Endodermal cell (in vitro differentiated cells): ENCODE measurements at places on chromosomes 6 and 20. TPM values are rescaled to one million over a fixed set of nuclear protein-coding genes. Genes with fewer than 3 reads are reported as not detected.
A peak's percentile ranks its signal among the peaks of the same experiment; 100 is the strongest.

GRCh38 chr6:20640181-20640580 lies 105.9 kb downstream of the CDKAL1 start:
- no peaks in the 10 kb centered on the region for H3K4me1 ChIP-seq
- DNase-seq = no peak
- H3K27me3 ChIP-seq = no peaks in the 10 kb centered on the region
- H3K36me3 ChIP-seq = no peaks in the 10 kb centered on the region
- H3K4me3 ChIP-seq = no peak overlapping the region
- peak overlapping the region; percentile 40 for H3K27ac ChIP-seq

GRCh38 chr20:4937407-4938319 lies 63.6 kb downstream of the SLC23A2 start:
- no peak for DNase-seq
- H3K4me3 ChIP-seq = no peak overlapping the region
- H3K27me3 ChIP-seq = no peaks in the 10 kb centered on the region
- H3K36me3 ChIP-seq = no peaks in the 10 kb centered on the region
- H3K4me1 ChIP-seq = no peaks in the 10 kb centered on the region
- no peak overlapping the region for H3K27ac ChIP-seq

GRCh38 chr6:25094726-25095125 lies 159.0 kb upstream of the RIPOR2 start:
- H3K36me3 ChIP-seq = no peaks in the 10 kb centered on the region
- H3K4me3 ChIP-seq = no peak overlapping the region
- H3K4me1 ChIP-seq = no peaks in the 10 kb centered on the region
- H3K27me3 ChIP-seq = peaks cover 6% of the 10 kb centered on the region

GRCh38 chr6:93218096-93218495 lies 201.3 kb downstream of the EPHA7 start:
- H3K36me3 ChIP-seq = no peaks in the 10 kb centered on the region
- peaks cover 36% of the 10 kb centered on the region for H3K27me3 ChIP-seq
- H3K4me3 ChIP-seq = no peak overlapping the region
- H3K4me1 ChIP-seq = peaks cover 12% of the 10 kb centered on the region
- no peak overlapping the region for H3K27ac ChIP-seq

PRICKLE4 gene
- total RNA-seq = 2.6 TPM in 1 of 2 replicates, not detected in the other

GRCh38 chr6:142867988-142868812 lies 76.8 kb downstream of the HIVEP2 start:
- no peak for DNase-seq
- H3K27me3 ChIP-seq = no peaks in the 10 kb centered on the region
- peak overlapping the region; percentile 21 for H3K27ac ChIP-seq
- no peak overlapping the region for H3K4me3 ChIP-seq

GRCh38 chr6:148435386-148435785 lies 92.7 kb downstream of the SASH1 start:
- DNase-seq = no peak
- H3K27ac ChIP-seq = no peak overlapping the region
- H3K4me1 ChIP-seq = no peaks in the 10 kb centered on the region
- H3K4me3 ChIP-seq = no peak overlapping the region
- no peaks in the 10 kb centered on the region for H3K27me3 ChIP-seq
- H3K36me3 ChIP-seq = no peaks in the 10 kb centered on the region

DNA sequence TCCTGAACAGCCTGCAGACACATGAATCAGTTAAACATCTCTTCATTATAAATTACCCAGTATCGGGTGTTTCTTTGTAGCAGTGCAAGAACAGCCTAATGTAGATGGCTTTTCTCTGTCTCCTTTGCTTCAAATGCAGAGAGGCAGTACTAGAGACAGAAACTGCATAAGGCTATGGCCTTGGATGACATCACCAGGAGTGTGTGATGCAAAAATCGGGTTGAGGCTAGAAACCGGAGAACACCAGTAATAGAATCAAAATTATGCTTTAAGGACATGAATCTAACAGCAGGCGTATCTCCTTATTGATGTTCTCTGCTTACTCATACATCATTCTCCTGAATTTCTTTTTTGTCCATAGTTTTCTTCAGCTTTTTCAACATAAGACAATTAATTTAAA lies 49.3 kb upstream of the FLRT3 start:
- H3K27ac ChIP-seq = no peak overlapping the region
- H3K36me3 ChIP-seq = no peaks in the 10 kb centered on the region
- H3K4me1 ChIP-seq = no peaks in the 10 kb centered on the region
- DNase-seq = no peak
- H3K27me3 ChIP-seq = no peaks in the 10 kb centered on the region

DNA sequence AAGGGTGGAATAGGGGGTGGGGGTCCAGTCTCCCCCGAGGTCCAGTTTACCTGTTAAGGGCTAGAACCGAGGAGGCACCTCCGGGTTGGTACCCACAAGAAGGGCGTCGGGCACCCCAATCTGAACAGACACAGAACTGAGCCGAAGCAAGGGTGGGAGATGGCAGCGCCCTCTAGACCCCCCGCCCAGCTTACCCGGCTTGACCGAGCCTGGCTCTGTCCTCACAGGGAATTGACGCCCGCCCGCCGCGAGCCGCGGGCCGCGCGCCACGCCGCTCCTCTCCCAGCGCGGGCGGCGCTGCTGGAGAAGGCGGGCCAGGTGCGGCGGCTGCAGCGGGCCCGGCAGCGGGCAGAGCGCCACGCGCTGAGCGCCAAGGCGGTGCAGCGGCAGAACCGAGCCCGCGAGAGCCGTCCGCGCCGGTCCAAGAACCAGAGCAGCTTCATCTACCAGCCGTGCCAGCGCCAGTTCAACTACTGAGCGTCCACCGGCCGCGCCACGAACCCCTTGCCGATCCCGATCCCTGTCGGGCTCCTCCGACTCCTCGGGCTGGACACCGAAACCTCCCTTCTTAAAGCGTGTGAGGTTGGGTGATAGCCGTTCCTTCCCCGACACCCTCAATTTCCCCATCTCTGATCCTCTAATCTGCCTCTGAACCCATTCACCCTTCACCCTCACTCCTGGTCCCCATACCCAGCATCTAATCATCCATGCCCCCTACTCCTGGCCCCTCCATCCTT lies 5.9 kb downstream of the TP53INP2 start:
- peak overlapping the region; percentile 76 for H3K4me3 ChIP-seq
- peak; percentile 92 for DNase-seq
- H3K4me1 ChIP-seq = peaks cover 3% of the 10 kb centered on the region
- peaks cover 19% of the 10 kb centered on the region for H3K36me3 ChIP-seq
- peaks cover 16% of the 10 kb centered on the region for H3K27me3 ChIP-seq
- H3K27ac ChIP-seq = no peak overlapping the region

NOX3 gene
- total RNA-seq = not detected in 2 replicates

GRCh38 chr6:2870046-2870636 lies 28.5 kb upstream of the SERPINB1 start:
- H3K27me3 ChIP-seq = no peaks in the 10 kb centered on the region
- peaks cover 4% of the 10 kb centered on the region for H3K4me1 ChIP-seq
- no peak overlapping the region for H3K4me3 ChIP-seq
- H3K27ac ChIP-seq = no peak overlapping the region

GRCh38 chr6:42571611-42572342 lies 7.9 kb downstream of the UBR2 start:
- no peak overlapping the region for H3K27ac ChIP-seq
- H3K4me3 ChIP-seq = no peak overlapping the region
- H3K36me3 ChIP-seq = peaks cover 25% of the 10 kb centered on the region
- no peak for DNase-seq

DNA sequence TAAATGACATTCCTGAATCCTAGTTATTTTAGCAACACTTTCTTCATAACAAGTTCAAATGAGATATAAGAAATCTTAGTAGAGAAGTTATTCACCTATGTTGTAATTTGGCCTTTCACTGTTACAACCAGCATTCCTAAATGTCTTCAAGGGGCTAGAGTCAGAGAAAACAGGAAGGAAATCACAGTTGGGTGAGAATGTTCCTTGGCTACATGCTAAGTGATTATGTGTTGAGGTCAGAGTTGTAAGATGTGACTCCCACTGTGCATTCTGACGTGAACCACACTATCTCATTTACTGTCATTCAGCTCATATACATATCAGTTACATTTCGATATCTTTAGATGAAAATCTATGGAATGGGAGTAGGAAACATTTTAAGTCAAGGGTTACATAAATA lies 51.0 kb upstream of the MLIP start:
- no peak overlapping the region for H3K27ac ChIP-seq
- H3K27me3 ChIP-seq = peaks cover 12% of the 10 kb centered on the region
- no peaks in the 10 kb centered on the region for H3K36me3 ChIP-seq

- H3K27me3 ChIP-seq = no peaks in the 10 kb centered on the region
- no peak for DNase-seq
- peaks cover 62% of the 10 kb centered on the region for H3K36me3 ChIP-seq
Observed at GRCh38 chr6:158468666-158469065, 91.2 kb upstream of the TMEM181 start.

DNA sequence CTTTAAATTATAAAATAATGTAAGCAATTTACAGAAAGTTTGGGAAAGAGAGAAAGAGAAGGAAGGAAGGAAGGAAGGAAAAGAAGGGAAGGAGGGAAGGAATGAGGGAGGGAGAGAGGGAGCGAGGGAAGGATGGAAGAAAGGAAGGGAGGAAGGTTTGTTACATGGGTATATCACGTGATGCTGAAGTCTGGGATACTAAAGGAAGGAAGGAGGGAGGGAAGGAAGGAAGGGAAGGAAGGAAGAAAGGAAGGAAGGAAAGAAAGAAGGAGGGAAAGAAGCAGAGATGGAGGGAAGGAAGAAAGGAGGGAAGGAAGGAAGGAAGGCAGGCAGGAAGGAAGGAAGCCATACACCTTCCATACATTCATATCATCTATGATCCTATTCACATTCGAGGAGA lies 48.9 kb upstream of the GCM1 start:
- no peak overlapping the region for H3K4me3 ChIP-seq
- no peaks in the 10 kb centered on the region for H3K36me3 ChIP-seq
